ENCODE measurements at places on chromosomes 6 and 20.
A peak's percentile ranks its signal among the peaks of the same experiment; 100 is the strongest.

GRCh38 chr6:43984442-43985321, 142.6 kb downstream of the MRPL14 start:
- DNase-seq = no peak

- no peak for DNase-seq
Measured at GRCh38 chr6:103356531-103356930, 1503.2 kb downstream of the HACE1 start.

GRCh38 chr6:5518936-5519491, 257.7 kb downstream of the FARS2 start:
- no peak for DNase-seq

- no peak for DNase-seq
Measured at GRCh38 chr6:124670801-124671200, 291.4 kb upstream of the RNF217 start.

- DNase-seq = no peak
Measured at GRCh38 chr6:168935628-168936010, 318.0 kb downstream of the THBS2 start.

- no peak for DNase-seq
Measured at GRCh38 chr6:106591111-106591825, 38.0 kb downstream of the RTN4IP1 start.

- DNase-seq = no peak
Measured at GRCh38 chr6:34475767-34476328, 10.0 kb downstream of the PACSIN1 start.

DNA sequence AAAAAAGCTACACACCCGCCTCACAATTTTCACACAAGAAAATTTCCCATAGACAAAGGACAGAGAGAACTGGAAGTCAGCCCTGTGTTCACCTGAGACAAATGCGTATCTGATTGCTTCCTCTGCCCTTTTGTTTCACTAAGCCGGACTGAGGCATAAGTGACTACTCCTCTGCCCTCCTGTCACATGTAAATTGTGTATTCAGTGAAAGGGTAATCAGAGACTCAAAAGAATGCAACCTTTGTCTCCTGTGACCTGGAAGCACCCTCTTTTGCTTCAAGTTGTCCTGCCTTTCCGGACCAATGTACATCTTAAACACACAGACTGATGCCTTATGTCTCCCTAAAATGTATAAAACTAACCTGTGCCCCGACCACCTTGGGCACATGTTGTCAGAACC, 483.8 kb upstream of the EYS start:
- DNase-seq = no peak

DNA sequence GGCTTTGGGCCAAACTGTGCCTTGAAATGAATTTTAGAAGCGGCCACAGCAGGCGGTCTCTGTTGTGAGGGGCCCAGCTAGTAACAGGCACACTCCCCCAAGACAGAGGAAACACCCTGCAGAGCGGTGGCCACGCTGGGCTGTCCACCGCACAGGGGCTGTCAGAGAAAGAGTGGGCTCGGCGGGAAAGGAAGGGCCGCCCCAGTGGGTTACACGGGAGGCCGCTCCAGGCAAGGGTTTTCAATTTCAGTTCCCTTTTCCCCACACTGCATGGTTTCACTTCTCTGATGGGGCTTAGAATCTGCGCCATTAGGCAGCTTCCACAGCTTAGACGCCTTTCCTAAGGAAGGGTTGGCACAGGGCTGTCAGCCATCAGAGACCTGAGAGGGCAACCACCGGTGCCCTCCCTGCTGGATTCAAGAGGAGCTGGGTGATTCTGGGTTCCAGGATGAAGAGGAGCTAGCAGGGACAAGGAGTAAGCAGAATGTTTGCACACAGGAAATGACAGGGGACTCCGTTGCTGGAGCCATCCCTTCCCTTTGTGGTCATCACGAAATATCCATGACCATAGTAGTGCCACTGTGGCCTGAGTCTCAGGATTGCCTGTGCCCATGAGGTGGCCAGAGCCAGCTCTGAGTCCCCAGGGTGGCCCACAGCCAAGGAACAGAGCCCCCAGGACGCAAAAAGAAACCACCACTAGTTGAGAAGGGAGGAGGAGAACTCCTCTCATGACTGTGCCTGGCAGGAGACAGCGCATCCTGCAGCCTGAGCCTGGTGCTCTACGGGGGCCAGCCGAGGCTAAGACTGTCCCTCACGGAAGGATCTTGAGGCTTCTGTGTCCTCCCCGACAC, 282.7 kb downstream of the NRN1 start:
- DNase-seq = no peak

- DNase-seq = no peak
Measured at GRCh38 chr6:138550346-138550767, 51.1 kb upstream of the NHSL1 start.

DNA sequence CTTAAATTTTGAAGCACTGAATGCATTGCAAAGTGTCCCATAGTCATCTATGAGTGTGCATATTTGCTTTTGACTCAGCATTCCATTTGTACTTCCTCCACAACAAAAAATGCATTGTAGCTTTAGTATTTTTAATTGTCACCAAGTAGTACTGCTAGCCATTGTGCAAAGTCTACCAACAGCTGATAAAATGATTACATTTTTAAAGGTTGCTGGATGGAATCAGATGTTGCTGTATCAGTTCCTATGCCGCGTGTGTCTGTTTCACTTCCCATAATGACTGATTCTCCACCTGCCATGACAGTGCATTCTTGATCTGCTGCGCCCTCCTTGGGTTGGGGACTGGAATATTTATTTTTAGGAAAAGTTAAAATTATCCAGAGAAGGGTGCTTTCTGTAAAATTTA, 41.2 kb downstream of the SLX4IP start:
- DNase-seq = no peak

DNA sequence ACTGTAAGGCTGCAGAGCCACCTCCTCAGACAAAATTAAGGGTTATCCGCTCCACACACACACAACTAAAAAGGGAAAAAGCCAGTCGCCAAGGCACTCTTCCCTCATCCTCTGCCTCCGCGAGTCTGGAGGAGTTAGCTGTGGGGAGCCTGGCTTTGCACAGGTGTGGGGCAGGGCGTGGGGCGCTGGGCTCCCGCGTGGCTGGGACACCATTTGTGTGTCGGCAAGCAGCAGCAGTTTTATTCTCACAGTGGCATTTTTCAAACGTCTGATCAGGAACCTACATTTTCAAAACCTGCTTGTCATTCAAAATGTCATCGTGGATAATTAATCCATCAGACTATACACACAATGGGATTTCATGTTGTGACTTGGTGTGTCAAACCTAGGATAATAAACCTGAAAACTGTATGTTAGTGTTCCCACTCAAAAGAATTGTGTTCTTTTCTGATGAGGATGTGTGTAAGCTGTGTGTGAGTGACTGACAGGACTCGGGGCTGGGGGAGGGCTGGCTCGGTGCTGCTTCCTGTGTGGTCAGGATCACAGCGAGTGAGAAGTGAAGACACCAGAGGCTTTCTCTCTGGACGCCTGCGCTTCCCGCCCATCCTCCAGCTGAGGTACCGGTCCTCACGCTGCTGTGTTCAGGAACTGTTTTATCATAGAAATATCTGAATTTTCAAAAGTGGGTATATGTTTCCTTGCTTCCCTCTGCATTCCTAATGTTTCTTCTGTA, 83.1 kb downstream of the IRF4 start:
- DNase-seq = peak; percentile 85

- no peak for DNase-seq
Measured at GRCh38 chr6:22343864-22344263, 47.0 kb upstream of the PRL start.

GRCh38 chr6:133055441-133055966, 185.7 kb upstream of the EYA4 start:
- no peak for DNase-seq

- no peak for DNase-seq
Measured at GRCh38 chr6:149236589-149236988, 80.9 kb upstream of the TAB2 start.

DNA sequence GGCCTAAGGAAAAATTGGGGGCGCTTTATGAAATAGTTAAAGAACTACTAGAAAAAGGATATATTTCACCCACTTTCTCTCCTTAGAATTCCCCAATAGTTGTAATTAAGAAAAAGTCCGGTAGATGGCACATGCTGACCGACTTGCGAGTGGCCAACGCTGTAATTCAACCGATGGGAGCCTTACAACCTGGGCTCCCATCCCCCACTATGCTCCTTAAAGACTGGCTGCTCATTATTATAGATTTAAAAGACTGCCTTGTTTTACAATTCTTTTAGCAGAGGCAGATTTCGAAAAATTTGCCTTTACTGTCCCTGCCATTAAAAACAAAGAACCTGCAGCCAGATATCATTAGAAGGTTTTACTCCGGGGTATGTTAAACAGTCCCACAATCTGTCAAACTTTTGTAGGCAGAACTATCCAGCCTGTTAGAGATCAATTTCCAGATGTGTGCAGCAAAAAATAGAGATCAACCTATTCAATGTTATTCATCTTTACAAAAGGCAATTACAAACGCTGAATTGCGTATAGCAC, 58.5 kb upstream of the PRSS16 start:
- DNase-seq = peak; percentile 49

GRCh38 chr20:38875175-38875993, 50.8 kb upstream of the FAM83D start:
- DNase-seq = peak; percentile 35

DNA sequence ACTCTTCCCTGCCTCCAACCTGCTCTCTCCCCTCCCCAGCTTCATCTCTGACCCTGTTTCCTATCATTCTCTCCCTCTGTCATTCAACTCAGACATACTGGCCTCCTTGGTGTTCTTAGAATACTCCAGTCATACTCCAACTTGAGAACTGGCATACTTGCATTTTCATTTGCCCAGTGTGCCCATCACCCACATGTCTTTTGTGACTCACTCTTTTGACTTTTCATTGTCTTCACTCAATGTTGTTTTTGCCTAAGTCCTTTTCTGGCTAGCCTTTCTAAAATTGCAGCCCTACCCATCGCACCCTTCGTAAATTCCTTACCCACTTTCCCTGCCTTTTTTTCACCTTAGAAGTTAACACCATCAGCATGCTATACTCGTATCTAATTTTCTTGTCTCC, 77.0 kb upstream of the CD2AP start:
- DNase-seq = no peak

DNA sequence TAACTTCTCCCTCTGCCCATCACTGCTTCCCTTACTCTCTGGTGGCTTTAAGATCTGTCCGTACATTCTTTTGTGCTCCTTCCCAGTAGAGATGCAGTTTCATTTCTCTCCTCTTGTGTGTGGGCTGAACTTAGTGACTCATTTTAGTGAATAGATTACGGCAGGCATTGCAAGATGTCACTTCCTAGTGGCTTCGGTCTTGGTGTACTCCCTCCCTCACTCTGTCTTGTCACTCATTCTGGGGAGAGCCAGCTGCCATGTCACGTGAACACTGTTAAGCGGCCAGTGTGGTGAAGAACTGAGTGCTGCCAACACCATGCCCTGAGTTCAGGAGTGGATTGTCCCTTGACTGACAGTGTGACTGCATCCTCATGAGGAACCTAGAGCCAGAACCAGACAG, 115.9 kb downstream of the OTOR start:
- DNase-seq = no peak

DNA sequence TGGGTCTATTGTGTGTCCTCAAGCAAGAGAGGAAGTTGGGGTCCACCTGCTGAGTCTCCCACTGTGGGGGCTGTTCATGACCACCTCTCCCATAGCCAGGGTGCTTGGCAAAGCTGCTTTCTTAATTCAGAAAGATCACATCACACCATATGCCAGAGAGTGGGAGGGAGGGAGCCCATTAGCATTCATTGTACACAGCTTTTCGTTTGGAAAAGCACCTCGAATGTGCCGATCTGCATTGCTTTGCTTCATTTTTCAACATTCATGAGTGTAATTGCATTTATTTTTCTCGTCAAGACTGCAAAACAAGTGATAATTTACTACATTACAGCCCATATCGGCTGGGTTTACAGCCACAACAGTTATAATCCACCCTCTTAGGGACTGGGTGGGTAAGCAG, 327.3 kb downstream of the PTPRT start:
- DNase-seq = no peak

- DNase-seq = no peak
Measured at GRCh38 chr20:48986899-48987298, 59.2 kb upstream of the CSE1L start.

DNA sequence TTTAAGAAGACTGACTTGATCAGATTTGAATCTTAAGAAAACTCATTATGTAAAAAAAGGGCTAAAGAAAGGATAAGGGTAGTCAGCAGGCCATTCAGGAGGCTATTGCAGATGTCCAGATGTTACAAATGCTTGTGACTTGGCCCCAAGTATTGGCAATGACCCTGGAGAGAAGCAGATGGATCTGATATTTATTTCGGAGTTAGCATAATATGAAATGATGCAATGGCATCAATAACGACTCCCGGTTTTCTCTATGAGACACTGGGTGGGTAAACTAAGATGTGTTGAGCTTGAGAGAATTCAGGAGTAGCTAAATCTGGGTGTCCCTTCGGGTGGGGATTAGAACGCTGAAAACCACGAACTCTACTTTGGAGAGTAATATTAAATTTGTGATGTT, 149.7 kb downstream of the LAMA2 start:
- no peak for DNase-seq

DNA sequence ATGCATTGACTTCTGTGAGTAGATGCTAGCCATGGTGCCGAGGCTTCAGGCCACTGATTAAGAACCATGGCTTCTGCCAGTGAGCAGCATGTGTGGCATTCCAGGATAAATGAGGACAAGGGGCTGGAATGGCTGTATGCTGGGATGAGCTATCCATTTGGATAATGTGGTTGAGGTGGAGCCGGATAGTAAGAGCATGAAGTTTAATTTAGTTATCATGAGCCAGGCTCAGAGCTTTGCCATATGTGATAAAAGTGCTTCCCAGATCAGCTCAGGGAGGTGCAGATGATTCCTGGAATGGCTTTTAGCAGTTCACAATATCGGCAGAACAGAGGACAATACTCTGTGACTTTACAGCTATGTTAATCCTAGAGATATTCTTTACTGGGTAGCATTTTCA, 34.6 kb upstream of the RNF8 start:
- DNase-seq = no peak

- no peak for DNase-seq
Measured at GRCh38 chr6:132456700-132457143, 55.4 kb upstream of the MOXD1 start.

- no peak for DNase-seq
Measured at GRCh38 chr20:51486197-51487005, 56.1 kb downstream of the NFATC2 start.

- DNase-seq = no peak
Measured at GRCh38 chr20:4864311-4864752, 137.0 kb downstream of the SLC23A2 start.

GRCh38 chr20:33832103-33832804, 21.1 kb downstream of the CHMP4B start:
- no peak for DNase-seq

DNA sequence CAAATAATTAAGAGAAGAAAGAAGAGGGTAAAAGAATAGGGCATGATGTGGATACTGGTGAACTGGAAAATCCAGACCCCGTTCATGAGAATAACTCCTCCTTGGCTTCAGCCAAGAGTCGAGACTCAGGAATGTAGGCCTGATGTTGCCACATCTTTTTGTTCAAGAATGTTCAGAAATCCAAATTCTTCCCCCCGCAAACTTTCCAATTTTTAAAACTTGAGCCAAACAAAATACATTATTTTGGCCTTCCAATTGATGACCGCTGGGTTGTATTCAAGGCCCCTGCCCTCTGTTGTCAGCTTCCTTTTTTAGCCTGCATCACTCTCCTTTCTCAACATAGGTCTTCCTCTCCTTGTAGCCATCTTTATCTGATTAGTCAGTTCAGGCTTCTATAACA, 106.1 kb downstream of the TNFAIP3 start:
- no peak for DNase-seq

GRCh38 chr20:60764328-60764727, 487.7 kb upstream of the CDH4 start:
- DNase-seq = no peak

GRCh38 chr6:23790756-23791155, 335.3 kb upstream of the NRSN1 start:
- DNase-seq = no peak

- no peak for DNase-seq
Measured at GRCh38 chr6:144876689-144877088, 591.6 kb downstream of the UTRN start.

All from stimulated activated CD4-positive, alpha-beta T cell treated with anti-CD3 and anti-CD28 coated beads, Interleukin-1b, Interleukin-23, amount 100 ng/mL, for 48 hours (primary cell).